Lung microvascular endothelial cell (primary cell): ENCODE measurements at places on chromosomes 11 and 22. TPM values are rescaled to one million over a fixed set of nuclear protein-coding genes. Genes with fewer than 3 reads are reported as not detected.

GRCh38 chr22:32745251-32745995, 56.1 kb upstream of the TIMP3 start:
- DNase-seq: no peak

DNA sequence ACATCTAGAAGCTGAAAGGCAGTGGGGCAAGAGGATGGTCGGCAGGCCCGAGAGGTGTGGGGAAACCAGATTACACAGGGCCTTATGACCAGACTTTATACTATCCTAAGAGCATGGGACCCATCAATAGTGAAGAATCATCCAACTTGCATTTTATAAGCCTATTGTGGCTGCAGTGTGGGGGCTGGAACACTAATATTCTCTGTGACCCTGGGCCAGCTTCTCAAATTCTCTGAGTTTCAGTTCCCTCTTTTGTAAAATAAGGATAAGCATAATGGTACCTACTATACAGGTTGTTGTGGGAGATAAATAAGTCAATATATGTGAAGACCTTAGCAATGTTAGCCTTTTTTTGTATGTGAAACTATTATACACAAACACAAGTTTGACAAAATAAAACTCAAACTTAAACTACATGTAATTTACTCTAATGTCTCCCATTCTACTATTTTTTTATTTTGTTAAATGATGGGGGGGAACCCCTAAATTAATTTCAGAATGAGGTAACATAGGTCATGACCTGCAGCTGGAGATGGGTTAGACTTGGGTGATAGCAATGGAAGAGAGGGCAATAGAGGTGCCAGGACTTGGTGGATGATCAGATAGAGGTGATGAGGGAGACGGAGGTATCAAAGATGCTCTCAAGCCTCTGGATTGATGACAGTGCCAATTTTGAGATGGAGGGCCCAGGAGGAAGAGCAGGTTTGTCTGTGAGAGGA, 30.1 kb downstream of the SMCO4 start:
- no peak for DNase-seq

DNA sequence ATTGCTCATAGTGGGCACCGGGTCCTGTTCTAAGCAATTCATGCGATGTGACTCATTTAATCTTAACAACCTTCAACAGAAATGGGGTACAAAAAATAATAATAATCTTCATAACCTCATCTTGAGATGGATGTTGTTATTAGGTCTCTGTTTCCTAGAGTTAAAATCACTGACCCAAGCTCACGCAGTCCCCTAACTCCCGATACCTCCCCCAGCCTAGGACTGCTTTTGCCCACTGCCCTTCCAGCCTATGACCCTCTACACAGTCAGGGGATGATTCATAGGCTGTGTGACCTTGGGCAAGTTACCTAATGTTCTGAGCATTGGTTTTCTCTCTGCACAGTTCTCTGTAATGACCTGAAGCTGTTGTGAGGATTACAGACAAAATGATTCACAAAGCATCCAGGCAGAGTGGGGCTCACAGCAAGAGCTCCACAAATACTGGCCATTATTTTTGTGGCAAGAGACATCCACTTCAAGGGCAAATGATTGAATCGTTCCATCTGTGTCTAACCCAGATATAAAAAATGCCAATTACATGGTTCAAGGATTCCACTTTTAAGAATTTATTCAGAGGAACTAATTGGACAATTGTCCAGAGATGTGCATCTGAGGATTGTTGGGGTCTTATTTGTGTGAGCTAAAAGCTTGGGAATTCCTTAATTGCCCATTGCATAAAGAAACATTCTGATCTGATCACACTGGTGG, 20.0 kb downstream of the MTFP1 start:
- DNase-seq: no peak

DNA sequence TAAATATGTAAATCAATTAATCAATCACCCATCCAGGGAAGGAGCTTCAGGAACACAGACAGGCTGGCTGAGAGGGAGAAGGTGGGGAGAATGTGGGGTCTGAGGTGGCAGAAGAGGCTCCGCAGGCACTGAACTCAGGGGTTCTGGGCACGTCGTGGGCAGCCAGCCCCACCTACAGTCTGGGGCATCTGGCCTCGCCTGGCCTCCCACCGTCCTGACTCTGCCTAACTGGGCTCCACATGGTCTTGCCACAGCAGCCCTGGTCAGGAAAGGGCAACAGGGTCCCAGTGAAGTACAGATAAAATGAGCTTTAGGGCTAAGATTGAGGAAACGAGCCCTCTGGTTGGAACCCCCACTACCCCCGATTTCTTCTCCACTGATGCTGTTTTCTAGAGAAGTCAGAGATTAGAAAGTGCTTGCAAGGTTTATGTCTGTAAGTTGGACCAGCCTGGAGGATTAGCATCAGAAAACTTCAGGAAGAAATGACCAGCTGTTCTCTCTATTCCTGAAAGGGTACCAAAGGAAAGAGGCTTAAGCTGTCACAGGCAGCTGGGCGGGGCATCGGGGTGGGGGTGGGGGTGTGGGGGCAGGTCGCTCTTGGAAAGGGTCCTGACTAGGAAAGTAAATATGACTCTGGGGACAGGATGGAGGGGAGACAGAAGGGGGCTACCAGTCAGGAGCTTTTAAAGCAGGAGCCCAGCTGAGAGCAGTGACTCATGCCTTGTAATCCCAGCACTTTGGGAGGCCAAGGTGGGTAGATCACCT, 261.7 kb downstream of the BUD13 start:
- no peak for DNase-seq

DNA sequence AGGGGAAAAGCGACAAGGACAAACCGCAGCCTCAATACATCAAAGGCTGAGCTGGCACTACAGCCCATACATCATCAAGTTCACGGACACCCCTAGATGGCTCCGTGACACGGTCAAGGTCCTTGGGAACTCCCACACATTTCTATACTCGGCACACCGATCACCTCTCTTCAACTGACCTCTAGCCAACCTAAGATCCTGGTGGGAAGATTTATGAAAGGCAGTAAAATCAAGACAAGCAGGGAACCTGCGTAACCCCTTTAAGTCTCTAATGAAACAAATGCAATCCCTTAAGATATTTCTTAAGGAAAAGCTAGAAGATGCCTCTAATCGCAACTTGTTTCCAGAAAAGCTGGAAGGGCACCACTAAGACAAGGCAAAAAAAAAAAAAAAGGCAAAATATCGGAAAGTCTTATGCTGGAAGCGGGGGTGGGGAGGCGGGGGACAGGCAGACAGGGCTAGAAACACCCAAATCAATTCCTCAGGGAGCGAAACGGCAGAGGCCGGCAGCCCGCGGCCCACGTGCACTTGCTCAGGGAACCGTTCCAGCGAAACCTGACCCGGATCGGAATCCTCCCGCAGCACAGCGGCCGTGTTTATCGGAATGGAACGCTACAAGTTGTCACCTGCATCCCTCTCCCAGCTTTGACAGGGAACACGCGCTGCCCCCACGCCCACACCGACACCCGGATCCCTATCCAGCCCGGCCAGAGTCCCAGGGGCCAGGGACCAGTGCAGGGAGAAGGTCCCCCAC, 1.4 kb downstream of the ARHGAP20 start:
- peak; percentile 16 for DNase-seq

- DNase-seq: no peak
Observed at GRCh38 chr11:93476796-93477195, 66.4 kb downstream of the SMCO4 start.

- no peak for DNase-seq
Observed at GRCh38 chr22:18056807-18057474, 20.8 kb upstream of the PEX26 start.

GRCh38 chr22:37363261-37363992, 63.9 kb downstream of the ELFN2 start:
- no peak for DNase-seq

DNA sequence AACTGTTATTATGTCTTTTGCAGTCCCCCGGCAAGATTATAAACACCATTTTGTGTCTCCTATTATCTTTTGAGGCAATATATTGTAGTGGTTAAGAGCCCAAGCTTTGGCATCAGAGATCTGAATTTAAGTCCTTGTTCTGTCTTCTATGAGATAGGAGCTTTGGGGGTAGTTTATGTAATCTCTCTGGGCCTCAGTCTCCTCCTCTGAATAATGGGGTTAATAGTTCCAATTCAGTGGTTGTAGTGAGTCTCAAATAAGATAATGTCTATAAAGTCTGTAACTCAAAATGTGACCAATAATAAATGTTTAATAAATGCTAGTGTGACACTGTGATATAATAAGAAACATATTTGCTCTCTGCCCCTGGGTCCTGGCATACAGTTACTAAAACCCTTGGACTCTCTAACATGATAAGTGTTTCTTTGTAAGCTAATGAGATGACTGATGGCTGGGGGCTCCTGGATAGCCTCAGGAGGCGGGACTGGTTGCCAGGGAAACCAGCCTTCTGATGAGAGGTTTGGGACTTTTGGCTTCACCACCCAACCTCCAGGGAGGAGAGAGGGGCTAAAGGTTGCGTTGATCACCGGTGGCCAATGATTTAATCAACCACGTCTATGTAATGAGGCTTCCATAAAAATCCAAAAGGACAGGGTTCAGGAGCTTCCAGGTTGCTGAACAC, 183.4 kb upstream of the MTMR2 start:
- DNase-seq: no peak

DNA sequence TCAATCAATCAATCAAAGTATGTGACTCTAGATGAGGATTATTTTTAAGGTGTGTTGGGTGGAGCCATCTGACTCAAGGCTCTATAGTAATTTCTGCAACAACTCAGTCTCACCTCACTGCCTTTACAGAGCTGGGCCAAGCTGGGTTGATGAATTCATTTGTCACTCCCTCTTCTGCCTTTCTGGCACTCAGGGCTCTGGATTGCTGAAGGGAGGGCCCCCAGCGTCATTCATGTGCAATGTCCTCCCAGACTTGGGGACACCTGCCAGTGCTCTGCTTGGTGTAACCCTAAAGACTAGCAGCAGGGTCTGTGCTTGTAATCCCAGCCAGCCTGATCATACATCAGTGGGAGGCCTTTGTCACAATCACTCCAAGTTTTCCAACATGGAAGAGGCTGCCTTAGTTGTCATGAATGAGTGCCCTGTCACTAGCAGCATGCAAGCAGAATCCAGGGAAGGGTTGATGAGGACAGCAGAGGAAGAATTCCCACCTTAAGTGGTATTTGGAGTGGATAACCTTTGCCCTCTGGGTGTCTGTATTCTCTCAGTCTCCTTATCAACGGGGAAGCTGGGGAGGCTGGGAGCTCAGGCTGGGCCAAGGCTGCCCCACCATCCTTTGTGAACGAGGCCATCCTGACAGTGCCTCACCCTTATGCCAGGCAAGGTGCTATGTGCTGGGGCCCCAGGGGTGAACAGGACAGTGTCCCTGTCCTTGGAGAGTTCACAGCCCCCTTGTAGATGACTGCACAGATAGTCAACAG, 2.0 kb upstream of the TP53I11 start:
- no peak for DNase-seq

GRCh38 chr11:103536335-103536722, 427.1 kb downstream of the DYNC2H1 start:
- no peak for DNase-seq

DNA sequence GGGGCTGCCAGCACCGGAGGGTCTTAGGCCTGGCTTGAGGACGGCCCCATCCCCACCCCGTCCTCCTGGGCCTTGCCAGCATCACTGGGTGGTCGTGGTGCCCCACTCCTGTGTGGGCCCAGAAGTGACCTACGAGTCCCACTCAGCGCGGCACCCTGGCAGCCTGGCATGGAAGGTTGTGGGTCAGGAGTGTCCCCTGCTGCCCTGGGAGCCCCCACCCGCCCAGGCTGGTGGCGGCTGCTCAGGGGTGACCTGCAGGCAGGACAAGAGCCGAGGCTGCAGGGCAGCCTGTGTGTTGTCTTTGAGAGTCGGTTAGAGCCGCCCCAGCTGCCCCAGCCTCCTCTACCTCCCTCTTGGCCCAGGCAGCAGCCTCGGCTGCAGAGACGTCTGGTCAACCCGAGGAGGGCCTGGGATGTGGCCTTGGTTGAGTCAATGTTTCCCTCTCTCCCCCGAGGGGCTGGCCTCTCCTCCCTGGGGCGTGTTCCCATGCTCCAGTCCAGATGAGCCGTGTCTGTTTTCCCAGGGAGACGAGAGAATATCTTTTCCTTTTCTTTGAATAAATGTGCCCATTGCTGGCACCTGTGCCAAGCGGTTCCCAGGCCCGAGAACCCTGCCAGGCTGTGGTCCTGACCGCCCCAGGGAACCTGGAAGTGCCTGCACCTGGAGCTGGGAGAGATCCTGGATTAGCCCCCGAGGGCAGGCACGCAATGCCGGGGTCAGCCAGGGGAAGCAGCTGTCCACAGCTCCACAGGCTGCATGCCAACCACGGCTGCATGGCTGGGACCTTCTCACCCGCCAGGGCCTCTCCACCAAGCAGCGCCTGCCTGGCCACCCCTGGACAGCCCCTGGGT, 35.7 kb upstream of the MUC5AC start:
- DNase-seq: peak; percentile 12

GRCh38 chr11:128735935-128736605, 42.2 kb downstream of the FLI1 start:
- no peak for DNase-seq

DNA sequence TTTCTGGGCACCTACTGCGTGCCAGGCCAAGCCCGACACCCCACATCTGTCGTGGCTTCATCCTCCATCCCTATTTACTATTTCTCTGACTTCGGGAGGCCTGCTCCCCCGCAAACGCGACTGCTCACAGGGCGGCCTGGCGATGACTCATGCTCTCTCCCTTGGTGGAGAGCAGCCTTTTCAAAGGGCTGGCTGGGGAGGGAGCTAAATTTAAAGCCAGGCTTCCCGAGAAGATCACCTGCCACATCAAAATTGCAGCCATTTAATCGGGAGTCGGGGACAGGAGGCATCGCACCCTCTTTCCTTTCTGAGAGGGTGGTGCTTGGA, 24.9 kb upstream of the SHISAL1 start:
- no peak for DNase-seq

DNA sequence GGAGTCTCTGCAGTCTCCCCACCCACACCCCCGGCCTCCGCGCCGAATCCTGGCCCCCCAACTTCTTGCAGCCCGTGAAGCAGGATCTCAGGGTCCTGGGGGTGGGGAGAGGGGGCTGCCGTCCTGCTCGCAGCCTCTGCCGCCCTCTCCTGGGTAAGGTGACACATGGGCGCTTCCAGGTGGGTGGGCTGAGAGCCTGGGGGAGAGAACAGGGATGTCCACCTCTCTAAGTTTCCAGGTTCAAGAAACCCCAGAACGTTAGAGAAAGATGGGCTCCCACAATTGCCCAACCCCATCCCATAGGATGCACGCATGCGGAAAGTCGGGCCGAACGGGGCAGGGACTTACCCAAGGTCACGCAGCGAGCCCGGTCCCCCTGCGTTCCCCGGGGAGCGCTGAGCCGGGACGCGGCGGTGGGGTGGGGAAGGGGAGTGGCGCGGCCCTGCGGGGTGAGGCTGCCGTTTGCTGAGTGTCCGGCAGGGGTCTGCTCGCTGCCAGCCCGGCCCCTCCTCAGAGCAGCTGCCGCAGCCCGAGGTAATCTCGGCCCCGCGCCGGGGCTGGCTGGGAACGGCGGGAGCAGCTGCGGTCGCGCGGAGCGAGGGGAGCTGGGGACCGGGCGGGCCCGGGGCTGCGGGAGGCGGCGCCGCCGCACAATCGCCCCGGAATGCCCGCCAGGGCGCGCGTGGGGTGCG, 705 bp upstream of the CAPN1 start:
- peak; percentile 66 for DNase-seq

The OR8D1 gene
- total RNA-seq: not detected in 2 replicates

The GTF2H1 gene
- total RNA-seq: 41.0 and 45.8 TPM in 2 replicates

The CPSF7 gene
- 8.7 and 10.3 TPM in 2 replicates for total RNA-seq

The CNGA4 gene
- total RNA-seq: not detected in 2 replicates

The SLC43A3 gene
- 19.4 and 38.7 TPM in 2 replicates for total RNA-seq

The IFITM5 gene
- not detected in 2 replicates for total RNA-seq
